ENCODE measurements at places on chromosomes 3 and 15.
A peak's percentile ranks its signal among the peaks of the same experiment; 100 is the strongest.

DNA sequence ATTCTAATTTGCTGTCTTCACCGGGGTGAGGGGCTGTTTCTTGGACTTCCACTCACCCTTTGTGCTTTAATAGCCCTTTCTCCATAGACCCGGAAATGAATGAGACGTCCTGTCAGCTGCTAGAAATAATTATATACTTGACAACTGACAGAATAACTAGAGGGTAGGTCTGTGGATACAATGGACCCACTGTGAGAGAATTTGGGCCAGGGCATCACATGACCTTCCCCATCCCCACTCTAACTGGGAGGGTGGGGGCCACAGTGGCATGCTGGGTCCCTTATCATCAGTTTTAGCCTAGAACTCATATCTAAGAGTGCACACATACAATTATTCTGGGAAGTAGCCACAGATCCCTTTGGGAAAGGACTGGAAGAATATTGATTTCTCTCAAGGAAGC, 25.9 kb upstream of the MINAR1 start:
- no peak for DNase-seq

DNA sequence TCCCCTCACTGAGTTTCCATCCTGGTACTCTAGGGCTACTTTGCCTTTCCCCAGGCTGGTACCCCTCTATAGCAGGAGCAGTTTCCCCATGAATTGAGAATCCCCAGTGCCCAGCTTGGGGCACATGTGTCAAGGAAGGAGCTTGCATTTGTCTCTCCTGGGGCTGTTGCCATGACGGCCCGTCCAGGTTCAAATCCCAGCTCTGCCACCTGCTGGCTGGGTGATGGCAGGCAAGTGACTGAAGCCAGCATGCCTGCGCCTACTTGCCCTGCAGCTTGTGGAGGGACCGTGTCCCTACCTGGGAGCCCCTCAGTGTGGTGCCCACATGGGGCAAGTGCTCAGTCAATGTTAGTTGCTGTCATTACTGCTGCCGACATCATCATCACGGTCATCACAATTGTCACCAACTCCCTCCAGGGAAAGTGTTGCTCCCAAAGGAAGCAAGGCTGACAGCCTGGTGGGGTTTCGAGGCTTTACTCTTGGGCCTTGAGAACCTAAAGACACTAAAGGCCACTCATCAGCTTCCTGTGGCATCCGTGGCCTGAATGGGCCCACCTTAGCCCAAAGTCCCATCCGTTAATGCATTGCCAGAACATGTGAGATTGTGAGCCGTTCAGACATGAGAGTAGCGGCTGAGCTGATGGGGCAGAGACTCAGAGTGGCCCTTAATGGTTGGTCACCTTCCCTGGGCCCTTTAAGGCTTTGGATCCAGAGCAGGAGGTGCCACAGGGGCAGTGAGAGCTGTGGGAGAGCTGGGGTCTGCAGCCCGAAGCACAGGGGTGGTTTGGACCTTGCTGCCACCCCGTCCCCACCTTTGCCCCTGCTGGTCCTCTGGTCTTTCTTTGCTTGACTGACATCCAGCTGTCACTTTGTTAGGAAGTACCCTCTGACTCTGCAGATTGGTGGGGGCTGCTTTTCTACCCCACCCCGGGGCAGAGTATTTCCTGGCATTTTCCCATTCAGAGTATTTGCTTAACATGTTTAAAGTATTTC, 144.4 kb downstream of the DNAJB8 start:
- DNase-seq: peak; percentile 53

DNA sequence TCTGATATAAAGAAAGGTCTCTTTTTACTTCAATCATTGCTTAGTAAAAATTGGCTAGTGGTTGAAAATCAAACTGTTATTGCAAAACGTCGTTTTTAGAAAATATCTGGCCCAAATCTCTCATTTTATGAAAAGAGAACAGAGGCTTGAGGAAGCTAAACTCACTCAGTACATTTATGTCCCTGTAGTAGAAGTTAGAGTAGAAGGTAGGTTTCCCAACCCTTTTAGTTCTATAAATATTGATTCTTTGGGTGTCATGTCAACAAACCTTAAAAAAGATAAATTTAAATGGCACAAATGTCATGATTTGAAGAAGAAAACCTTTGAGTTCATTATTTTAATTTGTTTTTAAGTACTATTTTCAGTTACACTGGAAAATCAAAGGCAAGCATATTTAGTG, 722.3 kb upstream of the NECTIN3 start:
- no peak for DNase-seq

- no peak for DNase-seq
These were observed 60.7 kb upstream of the TLE3 start for GRCh38 chr15:70158309-70159000.

DNA sequence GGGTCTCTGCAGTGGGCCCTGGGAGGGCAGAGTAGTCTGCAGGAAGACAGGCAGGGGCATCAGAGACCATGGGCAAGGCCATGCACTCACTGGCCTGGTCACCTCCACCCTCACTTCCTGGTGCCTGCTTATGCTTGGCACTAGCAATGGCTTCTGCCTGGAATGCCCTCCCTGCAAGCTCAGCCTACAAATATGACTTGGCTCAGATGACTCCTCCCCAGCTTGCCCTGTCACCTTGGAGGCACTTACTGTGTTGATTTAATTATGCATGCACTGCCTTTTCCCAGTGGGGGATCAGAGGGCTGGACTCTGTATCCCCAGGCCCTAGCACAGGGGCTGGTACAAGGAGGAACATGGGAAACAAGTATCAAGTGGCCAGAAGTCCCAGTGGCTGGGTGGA, 7.8 kb downstream of the C3orf18 start:
- DNase-seq: no peak

DNA sequence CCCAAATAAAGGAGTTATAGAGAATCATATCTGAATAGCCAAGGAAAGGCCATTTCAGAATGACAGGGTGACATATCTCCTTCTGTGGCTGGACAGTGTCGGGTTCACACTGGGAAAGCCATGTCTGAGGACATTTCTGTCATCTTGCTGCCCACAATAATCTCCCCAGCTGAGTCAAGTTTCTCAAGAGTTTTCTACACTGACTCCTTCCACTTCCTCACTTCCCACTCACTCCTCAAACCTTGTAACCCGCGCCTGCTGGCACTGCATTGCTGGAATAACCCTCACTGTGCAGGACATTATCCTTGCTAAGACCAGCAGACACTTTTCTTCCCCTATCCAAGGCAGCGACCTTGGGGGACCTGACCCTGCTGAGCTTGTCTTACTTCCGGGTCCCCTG, 5.3 kb upstream of the INSYN1 start:
- DNase-seq: no peak

All from activated CD4-positive, alpha-beta T cell treated with anti-CD3 and anti-CD28 coated beads, Interleukin-2, amount 50 U/mL, for 48 hours (primary cell).